ENCODE measurements at places on chromosomes 13 and 19. TPM values are rescaled to one million over a fixed set of nuclear protein-coding genes. Genes with fewer than 3 reads are reported as not detected.

DNA sequence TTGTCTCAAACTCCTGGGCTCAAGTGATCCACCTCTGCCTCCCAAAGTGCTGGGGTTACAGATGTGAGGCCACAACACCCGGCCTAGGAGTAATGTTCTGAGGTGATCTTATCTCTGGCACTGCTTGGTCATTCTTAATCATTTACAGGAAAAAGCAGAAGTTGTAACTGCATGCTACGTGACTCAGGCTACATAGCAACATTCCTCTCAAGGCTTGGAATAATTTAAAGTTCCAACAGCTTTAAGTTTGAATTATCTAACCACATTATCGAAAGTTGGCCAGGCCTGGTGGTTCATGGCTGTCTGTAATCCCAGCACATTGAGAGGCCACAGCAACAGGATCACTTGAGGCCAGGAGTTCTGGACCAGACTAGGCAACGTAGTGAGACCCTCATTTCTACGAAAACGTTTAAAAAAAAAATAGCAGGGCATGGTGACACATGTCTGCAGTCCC, 3.9 kb upstream of the B9D2 start:
- no peak for DNase-seq

DNA sequence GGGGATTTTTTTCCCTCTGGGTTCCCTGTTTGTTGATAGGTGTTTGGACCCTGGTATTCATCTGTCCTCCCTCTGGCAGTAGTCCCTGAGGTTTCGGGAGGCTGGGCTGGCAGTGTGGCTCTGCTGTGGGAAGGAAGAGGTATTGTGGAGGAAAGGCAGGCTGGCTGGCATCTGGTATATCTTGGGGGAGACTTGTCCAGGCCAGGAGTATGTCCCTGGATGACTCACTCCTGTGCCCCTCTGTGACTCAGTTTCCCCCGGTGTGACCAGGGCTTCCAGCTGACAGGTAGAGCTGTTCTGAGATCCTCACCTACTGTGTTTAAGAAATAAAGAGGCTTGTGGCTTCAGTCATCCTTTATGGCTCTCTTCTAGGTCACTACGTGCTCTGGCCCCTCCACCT, 14.2 kb upstream of the ZNF492 start:
- DNase-seq = no peak

The AZU1 gene
- not detected for total RNA-seq

GRCh38 chr13:46515803-46516202, 37.2 kb upstream of the LRCH1 start:
- DNase-seq = no peak

DNA sequence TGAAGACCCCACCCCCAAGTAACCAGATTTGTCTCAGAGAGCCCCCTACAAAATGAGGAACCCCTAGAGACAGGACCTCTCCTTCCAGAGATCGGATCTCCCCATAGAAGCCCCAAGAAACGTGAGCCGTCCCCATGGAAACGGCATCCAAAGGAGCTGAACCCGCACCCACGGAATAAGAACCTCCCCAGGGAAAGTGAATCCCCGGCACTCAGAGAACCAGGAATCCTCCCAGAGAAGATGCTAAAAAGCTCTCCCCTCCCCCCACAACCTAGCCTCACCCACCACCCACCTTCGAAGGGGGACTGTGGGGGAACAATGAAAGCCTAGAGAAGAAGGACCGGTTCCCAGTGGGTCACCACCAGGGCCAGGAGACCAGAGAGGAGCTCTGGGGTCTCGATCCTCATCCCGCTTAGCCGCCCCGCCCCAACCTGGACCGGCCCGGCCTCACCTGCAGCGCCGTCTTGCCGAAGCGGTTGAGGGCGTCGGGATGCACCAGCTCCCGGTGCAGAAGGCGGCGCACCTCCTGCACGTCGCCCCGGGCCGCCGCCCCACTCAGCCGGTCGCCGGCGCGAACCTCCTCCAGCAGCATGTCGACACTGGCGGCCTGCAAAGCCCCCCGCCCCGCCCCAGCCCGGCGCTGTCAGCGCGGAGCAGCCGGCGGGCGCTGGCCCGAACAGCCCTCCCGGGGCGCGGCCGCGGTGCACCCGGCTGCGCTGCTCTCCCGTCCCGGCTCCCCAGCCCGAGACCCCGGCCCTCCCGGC, 535 bp downstream of the CDKN2D start:
- peak; percentile 86 for DNase-seq

DNA sequence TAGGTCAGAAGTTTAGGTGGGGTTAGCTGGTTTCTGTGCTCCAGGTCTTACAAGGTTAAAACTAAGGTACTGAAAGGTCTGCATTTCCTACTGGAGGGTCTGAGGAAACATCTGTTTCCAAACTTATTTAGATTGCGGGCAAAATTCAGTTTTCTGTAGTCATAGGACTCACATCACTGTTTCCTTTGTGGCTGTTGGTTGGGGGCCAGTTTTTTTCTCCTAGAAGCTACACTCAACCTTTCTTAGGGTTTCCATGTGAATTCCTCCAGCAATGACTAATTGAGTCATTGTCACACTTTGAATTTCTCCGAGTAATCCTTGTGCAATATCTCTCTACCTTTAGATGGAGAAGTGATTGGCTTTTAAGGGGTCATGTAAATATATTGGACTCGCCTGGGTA, 773.4 kb upstream of the SLITRK1 start:
- DNase-seq = no peak

GRCh38 chr19:29371251-29372090, 154.3 kb upstream of the VSTM2B start:
- DNase-seq = no peak

DNA sequence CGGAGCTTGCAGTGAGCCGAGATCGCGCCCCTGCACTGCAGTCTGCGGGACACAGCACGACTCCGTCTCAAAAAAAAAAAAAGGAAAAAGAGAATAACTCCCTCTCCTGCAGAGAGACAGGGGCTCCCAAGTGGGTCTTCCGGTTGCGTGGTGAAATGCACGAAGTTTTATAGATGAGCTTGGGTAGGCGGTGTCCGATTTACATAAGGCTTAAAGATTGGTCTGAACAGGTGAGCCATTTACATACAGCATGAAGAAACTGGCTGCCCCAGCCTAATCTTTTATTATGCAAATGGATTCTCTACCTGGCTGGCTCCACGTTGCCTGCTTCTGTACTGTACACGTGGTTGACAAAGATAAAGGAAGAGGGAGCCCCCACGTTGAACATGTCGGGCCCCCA, 19.5 kb downstream of the ADGRE2 start:
- DNase-seq = no peak

- no peak for DNase-seq
These were observed 459.2 kb downstream of the FGF14 start for GRCh38 chr13:101942535-101943157.

GRCh38 chr13:66301006-66301405, 929.1 kb downstream of the PCDH9 start:
- DNase-seq = no peak

DNA sequence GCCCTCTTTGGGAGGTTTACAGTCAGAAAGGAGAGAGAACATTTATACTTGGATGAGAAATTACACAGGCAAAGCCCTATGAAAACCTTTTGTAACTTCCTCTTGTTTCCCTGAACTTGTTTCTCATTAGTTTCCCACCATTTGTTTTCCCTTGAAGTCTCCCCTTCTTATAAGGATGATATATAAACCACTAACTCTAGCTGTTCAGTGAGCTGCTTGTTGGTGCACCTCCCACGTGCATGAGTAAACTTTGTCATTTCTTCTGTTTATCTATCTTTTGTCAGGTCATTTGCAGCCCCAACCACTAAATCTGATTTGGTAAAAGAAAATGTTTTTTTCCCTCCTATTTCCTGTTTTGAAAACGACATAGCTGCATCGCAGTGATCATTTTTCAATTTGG, 919.9 kb downstream of the SLITRK1 start:
- DNase-seq = no peak

The CABP5 gene
- total RNA-seq = not detected

- no peak for DNase-seq
These were observed 7.4 kb downstream of the ZNF266 start for GRCh38 chr19:9427941-9428340.

GRCh38 chr19:7736148-7736547, 4.2 kb upstream of the CLEC4G start:
- no peak for DNase-seq

All from activated T-cell treated with anti-CD3 and anti-CD28 coated beads, Interleukin-2, amount 50 U/mL, for 72 hours (primary cell).